ENCODE measurements at places on chromosomes 13 and 19.

GRCh38 chr13:46317120-46317519 lies 69.9 kb downstream of the RUBCNL start:
- no peak for DNase-seq

GRCh38 chr13:29137016-29137415 lies 316.9 kb downstream of the MTUS2 start:
- no peak for DNase-seq

DNA sequence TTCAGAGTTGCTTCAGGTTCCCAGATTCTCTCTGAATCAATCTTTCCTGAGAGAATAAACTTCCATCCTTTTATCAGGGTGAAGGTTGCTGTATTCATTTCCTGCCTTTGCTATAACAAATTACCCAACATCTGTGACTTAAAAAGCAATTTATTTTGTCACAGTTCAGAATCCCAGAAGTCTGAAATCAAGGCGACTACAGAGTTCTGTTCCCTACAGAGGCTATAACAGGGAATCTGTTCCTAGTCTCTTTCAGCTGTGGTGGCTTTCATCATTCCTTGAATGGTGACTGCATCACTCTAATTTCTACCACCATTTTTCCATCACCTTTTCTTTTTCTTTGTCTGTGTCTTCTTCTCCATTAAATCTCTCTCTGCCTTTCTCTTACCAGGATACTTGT lies 459.3 kb upstream of the PRR20A start:
- DNase-seq = no peak

DNA sequence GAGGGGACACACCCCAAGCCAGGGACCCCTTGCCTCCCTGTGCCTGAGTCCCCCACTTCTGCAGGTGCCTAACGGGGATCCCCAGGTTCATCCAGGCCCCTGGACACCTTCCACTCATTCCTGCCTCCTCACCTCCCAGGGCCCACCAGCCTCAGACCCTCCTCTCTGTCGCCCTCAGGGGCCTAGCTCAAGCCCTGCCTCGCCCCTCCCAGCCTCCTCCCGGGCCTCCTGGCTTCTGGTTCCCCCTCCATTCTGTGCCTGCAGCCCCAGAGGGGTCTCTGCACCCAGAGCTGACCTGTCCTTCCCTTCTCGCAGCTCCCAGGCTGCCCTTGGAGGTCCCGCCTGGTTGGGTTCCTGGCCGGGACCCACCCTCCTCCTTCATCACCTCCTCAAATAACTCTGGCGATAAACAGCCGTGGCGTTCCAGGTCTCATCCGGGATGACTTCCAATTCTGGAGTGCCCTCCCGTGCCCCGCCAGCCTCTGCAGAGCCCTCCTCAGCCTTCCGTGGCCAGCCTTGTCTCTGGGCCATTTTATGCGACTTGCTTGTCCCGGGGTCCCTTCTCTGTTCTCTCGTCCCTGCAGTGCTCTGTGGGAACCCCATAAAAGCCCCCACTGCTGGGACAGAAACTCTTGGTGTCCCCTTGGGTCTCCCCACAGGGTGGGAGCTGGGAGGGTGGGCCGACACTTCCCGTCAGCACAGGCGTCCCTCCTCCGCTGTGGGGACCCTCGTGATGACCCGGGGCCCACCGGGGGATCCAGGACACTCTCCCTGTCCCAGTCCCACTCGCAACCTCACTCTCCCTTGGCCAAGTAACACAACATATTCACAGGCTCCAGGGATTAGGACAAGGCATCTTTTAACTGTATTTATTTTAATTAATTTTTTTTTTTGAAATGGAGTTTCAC lies 9.2 kb downstream of the JOSD2 start:
- no peak for DNase-seq

GRCh38 chr13:40792284-40793051 lies 3.1 kb downstream of the SLC25A15 start:
- no peak for DNase-seq

DNA sequence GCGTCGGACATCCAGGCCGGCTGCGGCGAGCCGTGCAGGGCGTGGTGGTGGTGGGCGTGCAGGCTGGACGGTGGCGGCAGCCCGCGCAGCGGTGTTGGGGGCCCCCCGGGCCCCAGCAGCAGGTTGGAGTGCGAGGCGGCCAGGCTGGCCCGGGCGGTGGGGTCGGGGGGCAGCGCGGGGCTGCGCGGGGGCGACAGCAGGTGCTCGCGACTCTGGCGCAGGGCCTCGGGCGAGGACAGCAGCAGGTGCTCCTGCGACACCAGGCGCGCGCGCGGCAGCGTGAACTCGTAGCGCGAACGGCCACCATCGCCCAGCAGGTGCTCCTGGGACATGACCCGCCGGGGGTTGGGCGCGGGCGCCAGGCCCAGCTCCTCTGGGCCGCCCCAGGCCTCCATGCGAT lies 9.8 kb downstream of the SHISA7 start:
- DNase-seq = no peak

Measured in EL (cell line).